GM12865 (cell line): ENCODE measurements at places on chromosomes 11 and 22.
A peak's percentile ranks its signal among the peaks of the same experiment; 100 is the strongest.

DNA sequence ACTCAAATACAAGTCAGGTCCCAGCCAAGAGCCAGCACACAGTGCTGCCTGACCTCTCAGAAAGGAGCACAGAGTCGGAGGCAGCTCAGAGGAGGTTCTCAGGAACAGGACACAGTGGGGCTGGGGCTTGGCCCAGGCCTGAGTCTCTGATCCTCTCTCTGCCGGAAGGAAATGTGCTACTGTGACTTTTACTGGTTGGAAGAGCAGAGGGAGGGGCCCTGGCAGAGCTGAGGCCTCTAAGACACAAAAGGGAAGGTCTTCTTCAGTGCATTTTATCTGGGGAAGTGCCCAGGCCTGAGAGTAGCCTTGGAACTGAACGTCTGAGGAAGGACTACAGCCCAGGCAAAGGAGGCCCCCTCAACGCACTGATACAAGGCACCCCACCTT is 16.2 kb upstream of the CASTOR1 start:
- DNase-seq, result peak; percentile 90

DNA sequence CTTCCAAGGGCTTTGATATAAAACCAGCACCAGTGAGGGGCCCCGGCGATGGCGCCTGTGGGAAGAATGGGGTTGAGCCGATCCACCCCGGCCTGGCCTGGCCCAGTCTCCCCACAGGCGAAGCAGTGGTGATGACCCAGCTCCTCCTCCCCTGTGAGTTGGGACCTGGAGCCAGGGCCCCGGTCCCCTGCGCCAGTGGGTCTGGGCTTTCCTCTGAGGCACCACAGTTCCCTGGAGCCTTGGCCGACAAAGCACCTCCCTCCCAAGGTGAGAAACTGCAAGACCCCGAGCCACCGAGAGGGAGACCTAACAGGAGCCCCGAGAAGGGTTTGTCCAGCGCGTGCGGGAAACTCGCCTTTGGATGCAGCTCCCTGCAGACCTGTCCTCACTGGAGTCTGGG is 942.9 kb downstream of the BRD1 start:
- DNase-seq, result no peak

DNA sequence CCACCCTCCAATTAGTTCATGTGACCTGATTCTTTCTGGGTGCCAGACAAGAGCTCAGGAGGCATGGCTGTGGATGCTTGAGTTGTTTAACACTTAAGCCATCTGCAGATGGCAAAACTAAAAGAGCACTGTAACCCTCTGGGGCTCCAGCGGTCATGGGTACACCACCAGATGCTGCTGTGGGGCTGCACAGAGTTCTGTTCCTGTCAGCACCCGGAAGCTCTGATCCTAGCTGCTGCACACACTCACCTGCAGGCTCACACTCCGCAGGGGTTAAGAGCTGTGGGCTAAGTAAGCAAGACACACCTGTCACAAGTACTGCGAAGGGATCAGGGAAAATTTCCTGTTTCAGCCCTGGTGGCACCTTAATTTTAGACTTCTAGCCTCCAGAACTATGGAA is 307.8 kb downstream of the C11orf87 start:
- peak; percentile 35 for DNase-seq

DNA sequence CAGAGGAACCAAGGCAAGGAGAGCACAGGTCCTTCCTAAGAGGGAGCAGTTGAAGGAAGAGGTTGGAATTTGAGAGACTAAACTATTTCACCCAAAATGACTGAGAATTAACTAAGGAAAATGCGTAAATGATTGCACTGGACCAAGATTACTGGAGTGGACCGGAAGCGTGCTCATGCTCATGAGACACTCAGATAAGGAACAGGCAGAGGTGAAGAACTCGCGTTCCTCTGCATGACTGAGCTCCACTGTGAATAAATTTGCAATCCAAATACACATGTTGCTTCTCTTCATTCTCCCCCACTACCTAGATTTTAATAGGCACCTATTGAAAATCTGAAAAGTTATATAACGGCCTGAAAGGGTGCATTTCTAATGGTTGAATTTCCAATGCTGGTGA is 207.0 kb downstream of the KIRREL3 start:
- no peak for DNase-seq

DNA sequence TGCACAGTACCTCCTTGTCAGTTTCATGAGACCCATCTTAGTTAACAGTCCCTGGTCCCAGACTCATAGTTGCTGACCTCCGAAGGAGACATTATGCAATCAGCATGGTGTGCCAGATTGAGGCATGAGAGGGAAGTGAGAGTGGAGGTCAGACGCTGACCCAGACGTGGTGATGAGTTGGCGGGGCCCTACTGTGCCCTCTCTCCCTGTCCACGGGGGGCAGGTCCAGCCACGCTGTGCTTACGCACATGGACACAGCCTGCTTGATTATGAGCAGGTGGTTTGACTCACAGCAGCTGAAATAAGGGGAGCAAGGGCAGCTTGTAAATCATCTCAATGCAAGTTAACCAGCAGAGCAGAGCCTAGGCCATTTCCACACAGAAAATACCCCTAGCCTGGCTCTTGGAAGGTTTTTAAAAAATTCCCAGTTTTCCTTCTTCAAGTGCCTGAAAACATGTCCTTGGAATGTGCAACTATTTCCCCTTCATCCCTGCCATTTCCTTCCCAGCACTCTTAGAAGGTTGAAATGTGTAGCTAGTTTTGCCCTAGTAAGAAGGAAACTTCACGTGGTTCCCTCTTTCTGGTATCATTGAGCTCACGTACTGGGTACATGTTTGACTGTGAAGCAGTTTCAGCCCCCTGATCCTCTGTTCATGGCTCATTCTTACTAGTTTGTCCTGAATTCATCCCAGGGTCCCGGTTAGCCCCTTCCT is 122.6 kb upstream of the SORL1-AS1 start:
- peak; percentile 75 for DNase-seq

- DNase-seq, result peak; percentile 67
These were observed 29.2 kb upstream of the PLET1 start for GRCh38 chr11:112289588-112290492.

DNA sequence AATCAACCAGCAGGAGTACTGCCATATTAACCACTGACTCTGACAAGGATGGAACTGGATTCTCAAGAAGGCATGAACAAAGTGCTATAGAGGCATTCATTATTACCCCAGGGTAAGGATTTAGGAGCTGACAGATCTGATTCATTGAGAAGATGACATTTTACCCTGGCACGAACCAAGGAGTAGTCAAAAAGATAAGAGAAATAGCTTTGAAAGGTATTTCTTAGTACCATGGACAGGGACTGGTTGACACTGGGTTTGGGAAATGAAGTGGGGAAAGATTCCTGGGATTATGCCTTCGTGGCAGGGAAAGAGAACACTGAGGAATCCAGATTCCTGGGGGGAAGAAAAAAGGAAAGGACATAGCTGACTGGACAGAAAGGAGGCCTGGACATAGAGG is 5.1 kb upstream of the SAAL1 start:
- DNase-seq, result no peak

DNA sequence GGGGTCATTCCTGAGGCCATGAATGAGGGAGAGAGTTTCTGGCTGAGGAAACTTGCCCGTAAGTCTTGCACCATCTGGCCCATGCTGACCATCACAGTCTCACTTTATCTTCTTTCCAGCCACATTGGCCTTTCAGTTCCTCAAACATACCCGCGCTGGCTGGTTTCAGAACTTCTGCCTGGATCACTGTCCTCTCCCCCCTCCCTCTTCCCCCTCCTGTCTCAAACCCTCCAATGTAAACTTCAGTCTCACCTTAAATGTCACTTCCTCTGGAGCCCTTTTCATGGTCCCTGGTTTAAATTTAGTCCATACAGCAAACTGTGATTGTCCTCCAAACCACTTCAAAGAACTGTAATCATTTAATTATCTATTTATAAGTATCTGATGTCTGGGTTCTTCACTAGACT is 3.7 kb upstream of the TMEM109 start:
- DNase-seq, result peak; percentile 96

DNA sequence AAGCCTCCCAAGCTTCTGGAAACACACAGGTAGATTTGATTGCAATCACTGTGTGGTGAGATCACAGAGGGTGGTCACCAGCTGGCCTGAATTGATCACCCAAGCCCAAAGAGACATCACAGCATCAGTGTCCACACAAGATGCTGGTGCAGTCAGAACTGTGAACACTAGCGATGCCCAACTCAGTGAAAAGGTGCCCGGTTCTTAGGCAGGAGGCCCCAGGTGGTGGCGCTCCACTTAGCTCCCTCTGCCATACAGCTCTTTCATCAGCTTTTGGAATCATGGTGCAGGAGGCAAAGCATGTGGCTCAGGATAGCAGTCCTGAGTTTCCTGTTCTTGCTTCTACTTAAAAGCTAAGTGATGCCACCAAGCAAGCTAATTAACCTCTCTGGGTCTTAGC is 11.1 kb downstream of the DGCR2 start:
- no peak for DNase-seq

GRCh38 chr11:60170566-60170965 is 12.3 kb downstream of the MS4A6A start:
- no peak for DNase-seq

GRCh38 chr11:12625438-12626071 is 48.7 kb upstream of the TEAD1 start:
- DNase-seq, result no peak

DNA sequence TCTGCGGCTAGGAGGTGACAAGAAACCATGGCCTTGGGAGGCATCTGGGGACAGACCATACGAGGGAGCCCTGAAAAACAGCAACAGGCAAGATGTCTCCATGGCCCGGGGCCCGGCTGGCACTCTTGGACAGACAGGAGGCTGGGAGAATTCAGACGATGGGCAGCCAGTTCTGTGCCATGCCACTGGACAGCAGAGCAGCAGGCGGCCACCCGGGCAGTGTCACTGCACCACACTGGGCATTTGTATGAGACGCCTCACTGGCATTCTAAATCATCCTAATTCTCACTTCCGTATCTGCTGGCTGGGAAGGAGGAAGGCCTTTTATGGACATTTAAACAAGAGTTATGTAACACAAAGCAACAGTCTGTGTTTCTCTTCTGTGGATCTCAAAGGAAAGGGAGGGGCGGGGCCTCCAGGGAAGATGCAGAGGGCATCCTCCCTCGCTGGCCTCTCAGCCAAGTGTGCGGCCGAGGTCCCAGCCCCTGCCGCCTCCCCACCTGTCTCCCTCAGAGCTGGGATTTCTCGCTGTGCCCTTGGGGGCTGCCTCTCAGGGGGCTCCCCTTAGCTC is 350.3 kb downstream of the SHANK2 start:
- no peak for DNase-seq

GRCh38 chr11:75105462-75105925 is 8.8 kb upstream of the OR2AT4 start:
- DNase-seq, result peak; percentile 16

GRCh38 chr11:64752175-64752970 is 7.4 kb downstream of the PYGM start:
- no peak for DNase-seq

DNA sequence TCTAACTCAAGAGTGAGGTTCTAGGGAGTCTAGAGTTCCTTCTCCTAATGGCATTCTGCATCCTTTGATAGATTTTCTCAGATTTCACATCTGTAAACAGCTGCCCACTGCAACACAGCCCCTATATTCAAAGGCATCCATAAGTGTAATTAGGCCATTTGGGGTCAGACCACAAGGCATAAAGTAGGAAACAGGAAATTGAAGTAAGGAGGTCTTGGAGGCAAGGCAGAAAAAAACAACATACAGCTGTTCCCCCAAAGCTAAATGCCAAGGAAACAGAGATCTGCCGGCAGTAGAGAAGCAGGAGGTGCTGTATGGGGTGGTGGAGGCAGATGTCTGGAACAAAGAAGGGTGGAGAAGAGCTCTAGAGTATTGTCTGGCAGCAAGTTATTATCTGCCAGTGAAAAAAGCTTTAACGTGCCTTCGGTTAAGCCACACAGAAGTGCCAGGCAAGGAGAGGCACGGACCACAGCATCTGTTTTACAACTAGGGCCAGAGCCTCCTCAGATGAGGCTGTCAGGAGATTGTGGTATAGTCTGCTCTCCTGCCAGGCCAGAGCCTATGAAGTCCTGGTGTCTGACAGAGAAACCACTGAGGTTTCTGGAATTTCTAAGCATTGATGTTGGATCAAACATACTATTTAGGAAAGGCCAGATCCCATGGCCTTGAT is 100.2 kb upstream of the CHRM4 start:
- no peak for DNase-seq

- DNase-seq, result peak; percentile 48
These were observed 9.5 kb downstream of the JAML start for GRCh38 chr11:118215262-118215661.

DNA sequence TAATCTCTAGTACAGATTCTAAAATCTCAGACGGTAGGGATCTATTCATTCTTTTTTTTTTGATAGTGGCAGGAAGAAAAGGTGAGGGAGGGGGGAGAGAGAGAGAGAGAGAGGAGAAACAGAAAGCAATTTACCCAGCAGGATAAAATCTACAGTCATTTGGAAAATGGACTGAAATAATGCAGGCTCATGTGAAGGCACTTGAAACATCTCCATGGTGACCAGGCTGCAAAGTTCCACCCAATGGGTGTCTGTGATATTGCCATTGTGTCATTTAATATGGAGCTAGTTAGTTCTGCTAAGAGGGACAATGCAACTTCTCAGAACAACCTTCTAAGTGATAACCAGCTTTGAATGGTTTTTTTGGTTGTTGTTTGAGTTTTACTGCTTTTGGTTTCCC is 165.2 kb upstream of the RAG2 start:
- DNase-seq, result peak; percentile 41

GRCh38 chr11:93718057-93718563 is 23.2 kb downstream of the TAF1D start:
- DNase-seq, result peak; percentile 71

- no peak for DNase-seq
These were observed 20.0 kb upstream of the SLC22A12 start for GRCh38 chr11:64571050-64571409.

DNA sequence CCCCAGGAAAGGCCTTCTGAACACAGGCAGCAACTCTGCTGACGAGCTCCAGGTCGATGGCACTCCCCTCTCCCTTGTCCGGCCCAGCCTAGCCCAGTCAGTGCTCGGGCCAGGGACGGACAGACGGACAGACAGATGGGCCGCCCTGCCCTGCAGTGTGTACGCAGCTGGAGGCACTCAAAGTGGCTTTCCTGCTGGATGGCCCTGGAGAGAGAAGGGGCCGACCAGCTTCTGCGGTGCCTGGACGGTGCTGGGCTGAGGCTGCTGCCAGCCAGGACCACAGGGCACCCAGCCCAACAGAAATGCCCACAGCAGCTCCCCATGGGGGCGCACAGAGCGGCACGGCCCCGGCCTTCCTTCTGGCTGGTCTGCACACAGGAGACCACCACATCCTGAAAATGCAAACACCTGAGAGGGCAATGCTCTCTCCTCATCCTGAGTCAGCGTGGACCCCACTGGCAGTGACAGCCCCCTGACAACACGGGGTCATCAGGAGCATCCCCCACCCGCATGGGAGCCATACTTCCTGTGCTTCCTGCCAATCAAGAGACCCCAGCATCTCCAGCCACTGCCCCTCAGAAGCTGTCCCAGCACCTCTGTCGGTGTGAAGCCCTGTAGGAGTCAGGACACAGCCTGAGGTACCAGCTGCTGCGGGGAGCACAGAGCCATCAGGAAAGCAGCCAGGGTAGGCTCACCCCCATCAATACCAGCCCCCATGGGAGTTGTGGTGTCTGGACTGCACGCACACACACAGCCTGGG is 692 bp upstream of the MOB2 start:
- no peak for DNase-seq

DNA sequence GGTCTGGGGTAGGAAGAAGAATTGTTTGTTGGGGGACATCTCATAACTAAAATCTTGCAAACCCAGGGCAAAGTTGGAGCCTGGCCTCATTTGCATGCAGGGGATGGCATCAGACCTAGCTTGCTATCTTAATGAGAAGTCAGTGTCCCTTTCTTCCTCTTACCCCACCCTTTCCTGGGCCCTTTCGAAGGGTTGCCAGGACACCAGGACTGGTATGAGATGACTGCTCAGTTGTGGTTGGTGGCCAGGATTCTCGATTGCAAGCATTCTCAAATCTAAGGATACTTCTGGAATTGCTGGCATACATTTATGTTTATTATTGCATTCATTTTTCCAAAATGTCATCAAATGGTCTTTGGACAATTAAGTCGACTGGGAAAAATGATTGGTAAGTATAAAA is 131.0 kb downstream of the SLC1A2 start:
- DNase-seq, result no peak
